ENCODE measurements at places on chromosomes 12 and 14. TPM values are rescaled to one million over a fixed set of nuclear protein-coding genes. Genes with fewer than 3 reads are reported as not detected.

- DNase-seq: no peak
These were observed 8.0 kb upstream of the SSTR1 start for GRCh38 chr14:38199739-38200138.

GRCh38 chr12:113893221-113893620, 72.9 kb downstream of the RBM19 start:
- no peak for DNase-seq

DNA sequence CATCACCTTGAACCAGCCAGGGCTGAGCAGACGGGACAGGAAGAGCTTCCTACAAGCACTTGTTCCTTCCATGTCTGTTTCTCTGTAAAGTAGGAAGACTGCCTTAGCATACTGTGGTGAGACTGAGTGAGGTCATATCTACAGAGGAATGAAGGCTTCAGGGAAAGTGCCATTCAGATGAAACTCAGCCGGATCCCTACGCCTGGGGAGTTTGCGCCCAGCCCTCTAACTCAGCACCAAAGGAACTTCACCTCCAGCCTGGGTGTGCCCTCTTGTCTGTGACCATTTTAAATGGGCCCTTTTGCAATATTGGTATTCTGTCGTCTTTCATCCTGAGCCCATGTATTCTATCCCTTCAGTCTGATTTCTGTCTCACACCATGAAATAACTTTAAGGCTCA, 175.6 kb upstream of the FKBP4 start:
- no peak for DNase-seq

GRCh38 chr12:92123780-92124688, 21.6 kb downstream of the BTG1 start:
- no peak for DNase-seq

GRCh38 chr14:49857427-49858003, 4.9 kb upstream of the NEMF start:
- no peak for DNase-seq

DNA sequence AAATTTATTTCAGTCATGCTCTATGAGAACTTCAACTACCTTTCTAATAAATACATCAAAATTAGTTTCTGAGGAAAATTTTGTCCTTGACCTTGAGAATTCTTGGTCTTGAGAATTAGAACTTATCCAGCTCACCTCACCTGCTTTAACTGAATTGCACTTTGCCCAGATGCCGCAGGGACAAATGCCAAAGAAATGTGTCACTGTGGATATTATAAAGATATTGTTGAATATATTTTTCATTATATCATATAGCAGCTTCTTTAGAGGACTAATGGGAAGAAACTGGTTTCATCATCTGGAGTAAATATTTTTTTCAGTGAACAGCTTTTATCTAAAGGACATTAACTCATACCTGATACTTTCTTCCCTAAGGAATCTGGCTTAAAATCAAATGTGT, 54.1 kb downstream of the LRP6 start:
- DNase-seq: no peak

GRCh38 chr12:65823513-65824375, 539 bp upstream of the HMGA2 start:
- peak; percentile 9 for DNase-seq

GRCh38 chr12:63912651-63913050, 68.2 kb downstream of the SRGAP1 start:
- no peak for DNase-seq

- DNase-seq: peak; percentile 22
These were observed 73.8 kb downstream of the KIAA0586 start for GRCh38 chr14:58501214-58501816.

DNA sequence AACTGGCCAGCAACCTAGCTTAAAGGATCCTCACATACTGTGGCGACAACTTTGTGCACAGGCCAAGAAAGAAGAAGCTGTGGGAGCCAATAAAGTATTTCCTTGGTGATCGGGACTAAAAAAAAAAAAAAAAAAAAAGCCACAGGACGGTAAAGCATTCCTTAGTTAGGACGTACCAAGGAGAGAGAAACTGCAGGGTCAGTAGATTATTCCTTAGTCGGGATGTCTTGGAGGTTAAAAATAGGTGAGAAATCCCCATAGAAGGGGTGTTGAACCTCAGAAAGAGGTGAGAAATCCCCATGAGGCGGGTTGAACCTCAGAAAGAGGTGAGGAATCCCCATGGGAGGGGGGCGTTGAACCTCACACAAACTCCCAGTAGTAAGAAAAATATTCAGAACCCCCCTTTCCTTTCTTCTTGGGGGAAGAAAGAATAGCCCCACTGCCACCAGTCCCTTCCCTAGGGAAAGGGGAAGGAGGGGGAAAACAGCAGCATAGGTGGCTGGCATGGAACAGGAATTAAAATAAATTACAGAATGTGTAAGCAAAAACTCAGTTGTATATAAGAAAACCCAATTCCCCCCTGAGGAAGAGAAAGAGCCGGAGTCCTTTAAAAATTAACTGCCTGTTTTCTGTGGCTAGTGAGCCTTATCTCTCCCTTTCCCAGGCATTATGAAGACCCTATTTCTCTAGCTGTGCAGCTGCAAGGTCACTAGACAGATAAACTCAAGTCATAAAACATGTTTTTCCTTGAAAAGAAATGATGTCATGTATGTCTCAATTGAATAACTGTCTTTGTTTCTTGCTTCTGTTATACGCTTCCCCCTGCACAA, 26.8 kb downstream of the KLRK1 start:
- DNase-seq: no peak

DNA sequence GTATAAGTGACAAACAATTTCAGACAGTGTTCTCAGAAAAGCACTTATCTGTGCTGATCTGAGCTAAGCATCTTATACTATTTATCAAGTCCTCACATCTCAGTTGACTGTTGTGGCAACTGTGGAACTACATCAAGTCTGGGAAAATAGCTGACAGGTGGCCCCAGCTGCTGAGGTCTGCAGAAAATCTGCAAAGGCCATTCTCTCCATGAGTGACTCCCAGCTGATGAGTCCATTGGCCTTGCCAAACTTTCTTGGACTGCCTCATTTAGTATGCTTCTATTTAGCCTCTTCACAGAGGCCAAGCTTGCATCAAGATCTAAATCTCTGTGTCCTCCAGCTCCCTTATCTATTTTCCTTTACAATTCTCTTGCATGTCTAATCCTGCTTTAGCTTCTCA, 174.5 kb upstream of the RBM19 start:
- DNase-seq: no peak

DNA sequence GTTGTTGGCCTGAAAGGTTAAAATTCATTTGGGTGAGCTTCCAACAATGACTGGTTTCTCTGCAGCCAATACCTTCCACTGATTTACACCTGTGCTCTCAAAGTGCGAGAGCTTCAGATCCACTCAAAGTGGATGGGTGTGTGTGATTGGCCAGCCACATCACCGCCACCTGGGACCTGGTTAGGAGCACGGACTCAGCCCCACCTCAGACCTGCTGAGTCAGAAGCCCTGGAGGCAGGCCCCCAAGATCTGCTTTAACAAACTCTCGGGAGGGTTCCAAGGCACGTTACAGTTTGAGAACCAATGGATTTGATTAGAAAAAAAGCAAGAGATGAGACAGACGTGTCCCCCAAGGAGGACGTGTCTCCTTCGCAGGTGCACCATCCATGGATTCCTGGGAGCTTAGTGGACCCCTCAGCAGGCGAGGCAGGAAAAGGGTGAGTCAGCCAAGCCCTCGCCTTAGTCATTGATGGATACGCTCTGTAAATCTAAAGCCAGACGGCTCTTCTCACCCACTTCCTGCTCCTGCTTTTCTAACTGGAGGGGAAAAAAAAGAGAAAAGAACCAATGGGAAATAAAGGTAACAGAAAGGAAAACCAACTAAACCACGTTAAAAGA, 24.5 kb downstream of the FZD10 start:
- no peak for DNase-seq

DNA sequence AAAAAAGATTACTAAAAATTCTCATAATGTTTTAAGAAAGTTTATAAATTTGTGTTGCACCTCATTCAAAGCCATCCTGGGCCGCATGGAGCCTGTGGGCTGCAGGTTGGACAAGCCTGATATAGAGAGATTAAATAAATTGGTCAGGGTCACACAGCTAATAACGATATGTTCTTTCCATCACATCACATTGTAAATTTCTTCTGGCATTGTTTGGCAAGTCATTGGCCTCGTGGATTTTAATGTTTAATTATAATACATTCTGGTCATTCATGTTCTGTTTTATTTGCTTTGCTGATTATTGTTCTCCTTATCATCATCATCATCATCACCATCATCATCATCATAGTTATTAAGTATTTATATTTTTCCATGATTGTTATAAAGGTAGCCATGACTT, 157.3 kb downstream of the DIO2 start:
- no peak for DNase-seq

- DNase-seq: no peak
These were observed 447.6 kb upstream of the SEL1L start for GRCh38 chr14:81981307-81981675.

- no peak for DNase-seq
These were observed 83.5 kb downstream of the MAP1LC3B2 start for GRCh38 chr12:116642683-116643082.

DNA sequence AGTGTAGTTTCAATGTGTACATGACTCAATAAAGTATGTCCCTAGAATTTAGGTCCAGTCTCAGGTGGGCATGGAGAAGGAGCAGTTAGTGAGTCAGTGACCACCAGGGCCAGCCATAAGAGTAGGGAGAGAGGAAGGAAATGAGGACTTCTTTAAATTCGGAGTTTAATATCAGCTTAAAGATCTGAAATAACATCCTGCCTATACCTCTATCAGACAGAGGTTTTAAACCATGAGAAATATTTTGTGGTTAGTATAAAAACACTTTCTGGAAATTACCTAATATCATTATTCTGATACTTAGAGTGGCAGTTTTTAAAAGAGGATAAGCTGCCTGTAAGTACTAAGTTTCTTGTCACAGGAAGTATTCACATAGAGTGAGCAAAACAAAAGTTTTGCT, 61.7 kb upstream of the ST8SIA1 start:
- no peak for DNase-seq

- DNase-seq: no peak
These were observed 362 bp upstream of the ACYP1 start for GRCh38 chr14:75064205-75064567.

- DNase-seq: no peak
These were observed 142.7 kb downstream of the FOXA1 start for GRCh38 chr14:37452323-37452722.

DNA sequence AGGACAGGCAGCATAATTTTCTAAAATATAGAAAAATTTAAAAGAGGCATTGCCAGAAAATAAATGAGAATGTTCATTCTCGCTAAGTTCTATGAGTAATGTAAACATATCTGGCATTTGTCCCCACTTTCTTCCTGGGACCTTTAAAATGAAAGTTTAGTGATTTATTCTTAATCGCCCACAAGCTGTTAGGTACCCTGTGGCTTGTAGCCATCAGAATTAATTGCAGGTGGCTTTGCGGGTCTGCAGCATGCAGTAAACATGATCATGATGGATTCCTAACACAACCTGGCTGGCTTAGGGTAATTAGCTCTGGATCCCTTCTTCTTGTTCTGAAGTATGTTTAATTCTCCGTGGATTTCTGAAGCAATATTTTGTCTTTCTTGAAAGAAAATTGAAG, 103.5 kb upstream of the FRMD6 start:
- DNase-seq: no peak

DNA sequence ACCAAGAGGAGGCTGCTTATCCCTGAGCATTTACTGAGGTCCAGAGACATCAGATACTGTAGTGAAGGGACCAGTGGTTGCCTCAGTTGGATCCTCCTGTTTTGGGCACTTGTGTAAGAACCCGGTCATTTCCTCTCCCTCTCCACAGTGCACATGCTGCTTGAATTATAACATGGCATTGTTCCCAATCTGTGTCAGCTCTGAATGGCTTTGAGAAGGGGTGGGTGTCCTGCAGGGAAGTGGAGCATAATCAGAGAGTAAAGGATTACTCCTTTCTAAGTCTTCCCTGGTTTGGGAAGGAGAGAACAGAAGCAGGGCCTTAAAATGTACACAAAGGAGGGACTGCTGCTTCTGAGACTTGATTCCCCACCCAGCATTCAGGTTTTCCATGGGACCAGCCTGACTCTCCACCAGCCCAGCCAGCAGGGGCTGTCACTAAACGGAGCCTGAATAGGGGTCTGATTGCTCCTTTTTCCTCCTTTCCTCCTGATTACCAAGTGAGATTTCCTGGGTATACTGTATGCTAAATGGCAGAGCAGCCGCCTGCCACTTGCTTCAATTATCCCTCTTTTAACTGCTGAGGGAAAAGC, 78.4 kb downstream of the NRXN3 start:
- no peak for DNase-seq

GRCh38 chr14:77988970-77989369, 181.2 kb upstream of the NRXN3 start:
- peak; percentile 49 for DNase-seq

DNA sequence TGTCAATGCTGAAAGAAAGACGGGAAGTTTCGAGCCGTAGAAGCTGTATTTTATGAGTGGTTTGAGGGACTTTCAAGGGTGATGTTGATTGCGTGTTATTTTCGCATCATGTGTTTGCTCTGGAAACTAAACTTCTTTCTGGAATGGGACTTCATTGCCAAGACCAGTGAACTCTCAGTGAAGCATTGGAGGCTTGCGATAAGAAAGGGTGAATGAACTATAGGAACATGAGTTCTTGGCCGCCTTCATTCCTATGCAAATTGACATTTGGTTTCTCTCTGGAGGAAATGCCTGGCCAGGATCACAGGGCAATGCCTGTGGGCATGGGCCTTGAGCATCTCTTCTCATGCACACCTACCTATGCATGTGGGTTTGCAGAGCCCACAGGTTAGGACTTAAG, 372.7 kb downstream of the GLT1D1 start:
- no peak for DNase-seq

GRCh38 chr14:68968721-68969120, 10.4 kb downstream of the ACTN1 start:
- DNase-seq: no peak

The GALNT8 gene
- 1.3 TPM for polyA plus RNA-seq

The DAO gene
- polyA plus RNA-seq: not detected

The CFAP251 gene
- polyA plus RNA-seq: 0.66 TPM

The NPAS3 gene
- 0.12 TPM for polyA plus RNA-seq

The IL31 gene
- not detected for polyA plus RNA-seq

The CCDC60 gene
- polyA plus RNA-seq: not detected

The KLRD1 gene
- 0.59 TPM for polyA plus RNA-seq

The SDSL gene
- 3.3 TPM for polyA plus RNA-seq
